ENCODE measurements at places on chromosomes 4 and X. TPM values are rescaled to one million over a fixed set of nuclear protein-coding genes. Genes with fewer than 3 reads are reported as not detected.

The BEND2 gene
- not detected for total RNA-seq

The FHIP1A gene
- total RNA-seq, result 8.7 TPM

The ATP1B4 gene
- total RNA-seq, result not detected

The CSAG2 gene
- not detected for total RNA-seq

The IL2 gene
- not detected for total RNA-seq

The CENPE gene
- 4.3 TPM for total RNA-seq

The AMTN gene
- total RNA-seq, result not detected

The SPP1 gene
- 7,203 TPM for total RNA-seq

The GAGE12J gene
- not detected for total RNA-seq

The MED28 gene
- 18.5 TPM for total RNA-seq

GRCh38 chrX:65253817-65254216 is 277.6 kb upstream of the ZC4H2 start:
- DNase-seq, result no peak

GRCh38 chr4:125123570-125124109 is 191.1 kb upstream of the FAT4 start:
- DNase-seq, result no peak

GRCh38 chrX:13598877-13599276 is 29.5 kb downstream of the EGFL6 start:
- no peak for DNase-seq

DNA sequence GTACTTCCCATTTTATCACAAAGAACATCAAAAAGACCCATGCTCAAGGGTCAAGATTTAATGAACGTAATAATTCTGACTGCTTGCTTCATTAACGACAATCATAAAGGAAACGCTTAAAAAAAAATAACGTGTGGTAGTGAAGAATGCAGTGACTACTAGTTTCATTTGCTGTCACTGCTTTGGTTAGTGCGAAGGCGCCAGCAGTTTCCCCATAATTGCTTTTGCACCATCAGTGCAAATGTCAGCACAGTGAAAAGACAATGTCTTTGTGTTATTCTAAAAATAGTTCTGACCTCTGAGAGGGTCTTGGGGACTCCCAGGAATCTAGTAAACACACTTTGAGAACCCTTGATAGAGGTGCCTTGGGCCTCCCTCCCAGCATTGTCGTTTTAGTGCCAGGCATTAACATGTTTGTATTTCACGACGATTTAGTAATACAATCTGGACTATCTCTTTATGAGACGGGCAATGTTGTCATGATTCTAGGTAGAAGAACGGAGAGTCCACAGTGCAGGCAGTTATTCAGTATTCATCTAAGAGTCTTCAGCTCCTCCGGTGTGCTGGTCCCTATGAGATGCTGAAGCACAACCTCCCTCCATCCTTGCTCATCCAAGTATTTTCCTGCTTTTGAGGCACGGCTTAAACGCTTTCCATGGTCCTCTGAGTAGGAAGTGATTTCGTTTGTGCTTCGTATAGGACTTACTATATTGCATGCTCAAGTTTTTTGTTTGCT is 71.0 kb downstream of the AFF1 start:
- peak; percentile 47 for DNase-seq

GRCh38 chrX:36568946-36569345 is 439.2 kb upstream of the FAM47C start:
- peak; percentile 1 for DNase-seq

GRCh38 chrX:70504772-70505450 is 60.3 kb downstream of the DLG3 start:
- DNase-seq, result no peak

GRCh38 chrX:1427756-1428155 is 25.0 kb downstream of the ASMTL start:
- DNase-seq, result no peak

DNA sequence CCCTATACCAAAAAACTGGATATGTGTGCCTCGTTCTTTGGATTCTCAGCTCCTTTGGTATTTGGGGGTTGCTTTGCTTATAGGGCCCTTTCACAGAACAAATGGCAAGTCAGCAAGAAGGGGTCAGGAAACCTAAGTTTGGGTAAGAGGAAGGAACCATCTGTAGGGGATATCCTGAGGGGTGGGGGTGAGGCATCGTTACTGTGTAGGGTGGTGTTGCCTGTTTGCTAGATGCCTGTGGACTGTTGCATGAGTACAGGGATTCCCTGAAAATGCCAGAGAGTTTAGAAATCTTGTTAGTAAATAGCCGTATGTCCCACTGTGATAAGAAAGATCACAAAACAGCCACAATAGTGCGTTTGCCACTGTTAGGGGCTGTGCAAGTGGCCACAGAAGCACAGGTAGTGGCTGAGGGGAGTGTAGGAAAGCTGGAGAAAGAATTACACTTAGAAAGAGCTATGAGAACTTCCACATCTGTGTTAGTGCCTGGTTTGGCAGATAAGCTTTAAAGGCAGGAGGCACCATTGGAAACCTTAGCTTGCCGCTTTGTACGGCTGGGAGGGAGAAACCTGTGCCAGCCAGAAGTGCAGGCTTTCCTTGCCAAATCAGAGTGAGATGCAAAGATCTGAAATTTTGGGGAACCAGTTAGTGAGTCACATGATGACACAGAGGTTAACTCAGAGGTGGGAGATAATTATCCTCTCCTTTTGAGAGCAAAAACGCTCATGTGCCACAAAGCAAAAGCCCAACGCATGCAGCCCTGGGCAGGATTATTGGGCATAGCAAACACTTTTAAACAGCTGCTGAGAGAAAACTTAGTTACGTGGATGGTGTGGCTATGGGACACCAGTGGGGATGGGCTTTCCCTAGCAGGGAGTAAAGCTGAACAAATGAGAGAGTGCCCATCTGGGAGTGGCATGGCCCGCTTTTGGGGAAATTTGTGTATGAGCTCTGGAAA is 343.7 kb downstream of the ARAP2 start:
- no peak for DNase-seq

- no peak for DNase-seq
Observed at GRCh38 chr4:108365551-108365950, 196.8 kb upstream of the LEF1 start.

DNA sequence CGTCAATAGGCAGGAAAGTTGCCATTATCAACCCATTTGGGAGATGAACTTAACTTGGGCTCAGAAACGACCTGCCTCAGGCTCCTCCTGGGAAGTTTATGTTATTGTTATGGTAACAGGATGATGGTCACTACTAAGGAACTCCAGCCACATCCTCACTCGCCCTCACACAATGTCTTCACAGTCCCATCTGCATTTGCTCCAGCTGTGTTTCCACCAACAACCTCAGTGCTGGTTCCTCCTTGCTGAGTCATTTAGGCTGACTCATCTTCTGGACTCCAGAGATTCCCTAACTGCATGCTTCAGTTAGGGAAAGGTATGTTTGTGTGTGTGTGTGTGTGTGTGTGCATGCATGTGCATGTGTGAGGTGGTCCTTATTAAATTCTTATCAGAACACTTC is 293.4 kb upstream of the BOD1L1 start:
- peak; percentile 94 for DNase-seq

- DNase-seq, result no peak
Observed at GRCh38 chrX:1600406-1601050, 9.1 kb downstream of the AKAP17A start.

- no peak for DNase-seq
Observed at GRCh38 chr4:23153076-23153475, 460.3 kb downstream of the GBA3 start.

DNA sequence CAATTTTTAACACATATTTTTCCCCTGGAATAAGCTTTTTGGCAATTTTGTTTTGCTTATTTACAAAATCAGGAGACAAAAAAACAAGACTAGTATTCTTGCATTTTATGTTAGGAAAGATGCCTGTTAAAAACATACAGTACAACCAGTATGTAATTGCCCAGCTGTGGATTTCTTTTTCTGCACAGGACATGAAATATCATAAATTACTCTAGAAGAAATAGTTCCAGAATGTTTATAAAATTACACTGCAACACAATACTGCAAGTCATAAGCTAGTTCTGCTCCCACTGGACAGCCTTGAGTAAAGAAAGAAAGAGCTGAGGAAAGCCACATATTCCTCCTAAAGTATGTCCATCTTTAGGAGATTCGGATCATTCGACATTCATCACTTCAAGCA is 133.5 kb downstream of the SCFD2 start:
- no peak for DNase-seq

GRCh38 chr4:173538909-173539445 is 8.9 kb upstream of the HAND2 start:
- no peak for DNase-seq

- DNase-seq, result no peak
Observed at GRCh38 chr4:36288731-36289426, 7.5 kb downstream of the DTHD1 start.

DNA sequence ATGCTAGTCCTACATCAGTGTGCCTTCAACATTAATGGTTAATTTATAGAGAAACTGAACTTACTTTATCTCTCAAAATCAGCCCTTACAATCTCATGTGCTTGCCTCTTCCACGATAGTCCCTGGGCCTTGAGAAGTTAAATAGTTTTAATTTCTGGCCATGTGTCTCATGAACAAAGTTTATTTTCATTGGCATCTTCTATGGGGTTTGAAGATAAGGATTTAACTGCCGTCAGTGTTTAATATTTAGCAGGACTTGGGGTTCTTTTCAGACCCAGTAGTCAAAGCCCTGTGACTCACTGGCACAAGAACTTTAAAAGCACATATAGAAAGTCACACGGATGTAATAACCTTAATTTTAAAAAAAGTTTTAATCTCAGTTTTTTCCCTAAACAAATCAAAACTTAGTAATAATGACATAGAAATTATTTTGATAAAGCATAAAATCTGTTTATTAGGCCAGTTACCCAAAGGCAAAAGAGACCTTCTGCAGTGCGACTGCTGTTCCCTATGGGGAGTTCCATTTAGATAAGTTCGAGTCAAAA is 10.1 kb upstream of the MPP1 start:
- DNase-seq, result peak; percentile 42

- DNase-seq, result no peak
Observed at GRCh38 chrX:148878371-148878770, 378.0 kb downstream of the AFF2 start.
